ENCODE measurements at places on chromosomes 16 and 17.
A peak's percentile ranks its signal among the peaks of the same experiment; 100 is the strongest.

GRCh38 chr17:6753006-6753445 lies 2.8 kb upstream of the XAF1 start:
- DNase-seq, result peak; percentile 87

DNA sequence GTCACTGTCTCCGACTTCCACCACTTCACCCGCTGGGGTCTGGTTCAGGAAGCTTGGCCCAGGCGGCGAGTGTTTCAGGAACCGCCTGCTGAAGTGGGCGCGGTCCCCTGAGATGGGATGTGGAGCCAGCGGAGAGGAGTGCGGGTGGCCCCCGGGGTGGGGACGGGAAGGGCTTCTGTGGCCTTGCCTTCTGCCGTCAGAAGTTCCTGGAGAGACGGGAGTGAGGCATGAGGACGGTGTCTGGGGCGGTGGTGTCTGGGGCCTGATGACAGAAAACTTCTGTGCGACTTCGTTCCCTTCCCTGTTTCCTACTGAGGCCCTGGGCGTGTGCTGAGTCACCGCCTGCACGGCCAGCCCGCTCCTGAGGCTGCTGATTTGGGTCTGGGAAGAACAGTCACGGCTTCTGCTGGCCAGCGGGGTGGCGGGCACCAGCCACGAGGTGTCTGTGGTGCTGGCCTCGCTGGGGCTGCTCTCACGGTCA lies 12.3 kb upstream of the NLRC3 start:
- no peak for DNase-seq

DNA sequence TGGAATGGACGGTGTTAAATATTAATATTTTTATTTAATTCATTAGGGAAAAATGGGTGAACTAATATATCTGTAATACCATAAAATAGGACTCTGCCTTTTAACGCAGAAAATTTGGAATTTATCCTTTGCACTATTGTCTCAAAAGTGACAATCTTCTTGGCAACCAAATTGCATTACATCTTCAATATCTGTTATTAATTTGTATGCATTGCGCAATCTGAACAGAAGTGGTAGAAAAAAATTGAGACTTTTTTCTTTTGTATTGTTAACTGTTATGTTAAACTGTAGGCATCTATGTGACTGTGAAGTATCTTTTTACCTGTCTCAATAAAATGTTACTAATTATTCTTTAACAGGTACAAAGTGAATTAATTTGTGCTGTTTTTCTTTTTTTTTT lies 55.6 kb downstream of the PPM1E start:
- peak; percentile 2 for DNase-seq

DNA sequence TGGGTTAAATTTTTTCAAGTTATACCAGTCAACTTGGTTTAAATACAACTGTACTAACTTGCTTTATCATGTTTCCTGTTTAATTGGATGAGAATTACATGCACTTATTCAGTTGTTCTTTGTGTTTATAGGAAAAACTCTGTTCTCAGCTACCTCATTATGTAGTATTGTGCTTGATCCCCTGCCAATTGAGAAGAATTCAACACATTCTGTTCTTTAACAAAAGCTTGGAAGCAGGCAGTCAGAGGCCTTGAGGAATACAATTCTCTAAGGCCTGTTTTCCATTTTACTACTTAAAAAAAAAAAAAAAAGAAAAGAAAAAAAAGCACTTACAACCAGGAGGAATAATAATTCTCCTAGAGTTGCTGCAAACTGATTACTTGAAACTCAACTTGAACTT lies 60.6 kb upstream of the CMIP start:
- no peak for DNase-seq

DNA sequence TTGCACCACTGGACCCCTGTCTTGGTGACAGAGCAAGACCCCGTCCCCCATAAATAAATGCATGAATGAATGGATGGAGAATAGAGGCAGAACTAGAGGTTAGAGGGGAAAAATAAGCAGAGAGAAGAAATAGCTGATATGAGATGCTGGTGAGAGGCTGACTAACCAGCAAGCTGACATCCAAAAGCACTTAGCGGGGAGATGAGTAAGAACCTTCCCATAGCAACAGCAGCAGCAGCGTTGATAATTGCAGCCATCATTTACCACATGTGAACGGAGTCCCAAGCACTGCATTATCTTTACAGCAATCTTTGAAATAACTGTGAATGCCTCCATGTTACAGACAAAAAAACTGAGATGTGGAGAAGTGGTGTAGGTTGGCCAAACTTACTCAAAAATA lies 777.3 kb upstream of the EEF2KMT start:
- DNase-seq, result no peak

DNA sequence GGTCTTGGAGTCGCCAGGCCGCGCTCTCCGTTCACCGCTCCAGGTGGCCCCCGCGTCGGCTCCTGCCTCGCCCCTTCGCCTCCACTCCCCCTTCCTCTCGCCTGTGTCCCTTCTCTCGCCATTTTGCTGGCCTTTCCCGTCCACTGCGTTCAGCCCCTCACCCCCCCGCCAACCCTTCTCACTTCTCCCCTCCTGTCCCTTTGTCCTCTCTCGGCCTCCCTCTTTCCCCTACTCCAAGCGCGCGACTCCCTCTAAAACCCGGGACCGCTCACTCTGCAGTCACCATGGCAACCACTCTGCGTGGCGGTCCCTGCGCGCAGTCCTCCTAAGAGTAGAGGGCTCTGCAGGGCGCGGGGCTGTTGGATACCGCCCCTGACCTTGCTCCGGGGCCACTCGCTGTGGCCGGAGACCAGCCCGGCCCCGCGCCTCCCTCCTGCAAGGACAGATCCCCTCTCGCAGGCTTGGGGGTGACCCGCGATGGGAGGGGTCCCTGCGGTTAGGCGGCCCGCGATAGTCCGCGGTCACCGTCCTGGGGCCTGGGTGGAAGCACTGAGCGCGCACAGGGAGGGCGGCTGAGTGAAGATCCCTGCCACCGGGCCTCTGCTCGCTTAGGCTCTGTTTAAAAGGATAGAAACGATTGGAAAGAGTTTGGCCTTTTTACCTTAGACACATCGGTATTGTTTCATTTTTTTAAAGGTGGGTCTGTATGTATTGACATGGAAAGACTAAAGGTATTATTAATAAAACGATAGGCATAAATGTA lies 454 bp downstream of the CCDC40 start:
- DNase-seq, result no peak

DNA sequence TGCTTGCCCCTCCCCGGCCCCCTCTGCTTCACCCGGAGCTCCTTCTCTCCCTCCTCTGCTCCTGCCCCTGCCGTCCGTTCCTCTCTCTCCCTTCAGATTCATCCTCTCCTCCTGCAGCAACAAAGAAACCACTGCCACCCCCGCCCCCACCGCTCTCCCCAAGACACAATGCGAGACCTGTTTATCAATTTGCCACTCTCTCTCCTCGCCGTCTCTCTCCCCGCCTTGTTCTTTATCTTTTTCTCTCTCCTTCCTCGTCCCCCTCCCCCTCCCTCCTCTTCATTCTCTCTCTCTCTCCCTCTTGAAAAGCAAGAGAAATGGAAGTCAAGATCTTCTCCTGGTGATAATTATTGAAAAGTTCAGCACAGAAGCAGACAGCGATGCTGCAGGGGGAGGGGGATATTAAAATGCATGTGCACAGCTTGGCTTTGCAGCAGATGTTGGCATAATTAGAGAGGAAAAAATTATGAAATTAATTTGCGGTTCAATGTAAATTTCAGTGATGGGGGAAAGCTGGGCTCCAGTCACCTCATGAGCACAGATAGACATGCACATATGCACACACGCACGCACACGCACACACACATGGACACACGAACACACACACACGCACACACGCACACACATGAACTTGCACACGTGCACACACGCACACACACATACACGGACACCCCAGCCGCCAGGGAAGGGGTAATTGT lies 58.1 kb upstream of the CBFA2T3 start:
- DNase-seq, result no peak
